ENCODE measurements at places on chromosomes 16 and 17. TPM values are rescaled to one million over a fixed set of nuclear protein-coding genes. Genes with fewer than 3 reads are reported as not detected.

Gene ZPBP2
- not detected for total RNA-seq

Gene CA5A
- not detected for total RNA-seq

Gene EVPL
- not detected for total RNA-seq

Gene GDPD3
- 0.22 TPM for total RNA-seq

DNA sequence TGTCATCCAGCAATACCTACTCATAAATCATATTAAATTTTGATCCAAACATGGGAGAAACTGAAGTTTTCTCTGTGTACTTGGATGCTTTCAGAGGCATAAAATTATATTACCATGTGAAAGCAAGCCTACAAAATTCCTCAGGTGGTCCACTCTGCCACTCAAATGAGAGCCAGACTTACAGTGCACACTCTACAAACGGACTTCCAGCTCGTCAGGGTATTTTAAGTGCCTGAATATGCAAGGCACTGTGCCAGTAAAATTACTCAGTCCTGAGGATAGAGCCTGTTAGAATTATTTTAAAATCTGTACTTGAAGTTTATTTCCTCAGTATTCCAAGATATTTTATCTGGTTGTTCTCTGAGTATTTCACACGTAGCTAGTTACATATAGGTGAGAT, 54.5 kb downstream of the TENT4B start:
- DNase-seq, result peak; percentile 85
- H3K27me3 ChIP-seq, result no peaks in the 10 kb centered on the region
- peak overlapping the region; percentile 20 for H3K4me3 ChIP-seq
- peaks cover 67% of the 10 kb centered on the region for H3K4me1 ChIP-seq
- H3K36me3 ChIP-seq, result peaks cover 3% of the 10 kb centered on the region
- peak overlapping the region; percentile 64 for H3K27ac ChIP-seq

DNA sequence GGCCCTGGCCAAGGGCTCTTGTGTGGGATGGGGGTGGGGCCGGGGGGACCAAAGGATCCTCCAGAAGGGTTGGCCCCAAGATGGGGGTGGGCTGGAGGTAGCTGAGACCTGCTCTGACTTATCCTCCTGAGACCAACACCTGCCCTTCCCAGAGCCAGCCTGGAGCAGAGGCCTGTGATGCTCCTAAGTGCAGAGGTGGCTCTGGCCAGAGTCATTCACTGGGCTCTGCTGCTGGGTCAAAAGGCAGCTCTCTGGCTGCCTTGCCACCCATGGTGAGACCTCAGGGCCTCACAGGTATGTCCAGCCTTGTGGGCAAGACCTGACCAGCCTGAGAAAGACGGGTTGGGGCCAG, 393 bp downstream of the SERPINF2 start:
- no peak for DNase-seq
- no peak overlapping the region for H3K4me3 ChIP-seq
- H3K27ac ChIP-seq, result no peak overlapping the region

- peaks cover 8% of the 10 kb centered on the region for H3K36me3 ChIP-seq
- no peaks in the 10 kb centered on the region for H3K27me3 ChIP-seq
- H3K27ac ChIP-seq, result peak overlapping the region; percentile 33
- peak; percentile 47 for DNase-seq
- peaks cover 28% of the 10 kb centered on the region for H3K4me1 ChIP-seq
These were observed 9.6 kb downstream of the UBTF start for GRCh38 chr17:44209786-44210341.
